ENCODE measurements at places on chromosomes 13 and 19.
A peak's percentile ranks its signal among the peaks of the same experiment; 100 is the strongest.

GRCh38 chr19:43461303-43461702, 4.1 kb downstream of the LYPD3 start:
- DNase-seq = no peak

DNA sequence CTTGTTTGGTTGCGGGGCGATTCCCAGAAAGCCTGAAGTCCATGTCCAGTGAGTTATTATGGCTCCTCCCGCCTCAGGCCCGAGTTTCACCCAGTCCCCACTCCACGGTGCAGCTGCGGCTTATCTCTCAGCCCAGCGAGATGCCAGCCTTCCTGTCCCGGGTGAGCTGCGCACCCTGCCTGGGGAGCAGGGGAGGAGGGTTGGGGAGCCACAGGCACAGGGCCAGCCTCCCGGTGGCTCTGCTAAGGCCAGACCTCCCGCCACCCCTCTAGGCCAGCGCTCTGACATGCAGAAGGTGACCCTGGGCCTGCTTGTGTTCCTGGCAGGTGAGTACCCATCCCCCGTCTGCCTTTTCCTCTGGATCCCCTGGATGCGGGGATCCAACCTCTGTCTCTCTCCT, 3.5 kb downstream of the FXYD3 start:
- DNase-seq = no peak

DNA sequence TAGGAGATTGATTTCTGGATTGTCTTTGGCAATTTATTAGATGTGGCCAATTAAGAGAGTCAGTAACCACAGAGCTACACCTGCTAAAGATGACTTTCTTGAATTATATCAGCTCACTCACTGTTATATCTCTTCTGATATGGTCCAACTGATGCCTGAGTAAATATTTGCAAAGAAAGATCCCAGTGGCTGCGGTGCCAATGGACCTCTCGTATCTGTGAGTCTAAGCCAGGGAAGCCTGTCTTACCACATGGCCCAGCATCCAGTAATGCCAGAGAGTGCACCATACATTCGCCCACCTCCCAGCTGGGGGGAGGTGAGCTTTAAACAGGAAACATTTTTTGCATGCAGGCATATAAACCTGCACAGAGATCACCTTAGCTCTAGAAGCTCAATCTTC, 82.7 kb upstream of the SLC15A1 start:
- no peak for DNase-seq

- DNase-seq = peak; percentile 87
Measured at GRCh38 chr19:35879770-35880317, 11.5 kb downstream of the APLP1 start.

DNA sequence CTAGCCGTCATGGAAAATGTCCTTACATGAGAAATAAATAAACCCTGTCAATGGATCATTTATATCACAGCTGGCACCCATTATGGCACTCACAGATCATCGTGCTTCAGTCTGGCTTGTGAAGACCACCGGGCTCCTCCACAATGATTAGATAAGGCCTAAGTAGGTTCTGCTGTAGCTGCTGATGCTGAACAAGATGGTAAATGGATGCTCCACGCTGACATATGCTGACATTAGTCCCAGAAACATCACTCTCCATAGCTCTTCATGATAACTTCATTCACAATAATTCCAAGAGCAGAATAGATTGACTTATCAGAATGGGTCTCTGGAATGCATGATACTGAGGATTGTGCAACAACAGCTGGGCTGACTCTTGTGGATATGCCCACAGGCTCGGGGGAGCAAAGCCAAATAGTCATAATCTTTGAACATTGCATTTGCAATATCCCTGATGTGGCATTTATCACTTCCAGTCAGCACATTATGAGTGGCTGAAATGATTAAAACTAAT, 63.8 kb upstream of the RXFP2 start:
- peak; percentile 45 for DNase-seq

DNA sequence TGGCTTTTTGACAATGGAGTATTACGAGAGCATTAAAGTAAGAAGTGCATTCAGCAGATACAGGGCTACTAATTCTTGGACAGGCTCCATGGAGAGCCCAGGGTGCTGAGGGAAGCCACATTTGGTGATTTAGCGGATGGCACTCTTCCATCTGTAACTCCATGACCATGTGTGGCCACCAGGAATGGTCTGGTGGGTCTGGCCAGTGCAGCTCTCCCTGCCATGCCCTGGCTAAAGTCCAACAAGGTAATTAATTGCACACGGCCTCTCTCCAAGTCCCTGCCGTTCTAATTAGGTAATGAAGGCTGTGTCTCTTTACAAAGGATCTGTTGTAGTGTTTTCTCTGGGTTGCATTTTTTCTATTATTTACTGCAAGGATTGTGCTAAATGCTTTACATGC, 4.3 kb upstream of the ZFR2 start:
- no peak for DNase-seq

- no peak for DNase-seq
Measured at GRCh38 chr13:44277459-44277858, 96.2 kb upstream of the SERP2 start.

GRCh38 chr19:6835501-6835900, 51.9 kb upstream of the ADGRE1 start:
- no peak for DNase-seq

- no peak for DNase-seq
Measured at GRCh38 chr13:98951266-98951665, 26.6 kb downstream of the DOCK9 start.

DNA sequence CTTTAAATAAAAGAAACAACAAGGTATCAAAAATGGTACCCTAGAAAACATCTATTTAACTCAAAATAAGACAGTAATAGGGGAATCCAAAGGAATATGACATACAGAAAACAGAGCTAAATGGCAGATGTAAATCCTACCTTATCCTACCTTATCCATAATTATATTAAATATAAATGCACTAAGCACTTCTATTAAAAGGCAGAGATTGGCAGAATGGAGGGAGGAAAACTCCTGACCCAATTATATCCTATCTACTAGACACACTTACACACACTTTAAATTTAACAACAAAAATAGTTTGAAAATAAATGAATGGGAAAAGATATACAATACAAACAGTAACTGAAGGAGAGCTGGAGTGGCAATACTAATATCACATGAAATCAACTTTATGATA, 14.4 kb downstream of the RNASEH2B start:
- no peak for DNase-seq

- no peak for DNase-seq
Measured at GRCh38 chr19:28067882-28068281, 1145.1 kb downstream of the UQCRFS1 start.

- no peak for DNase-seq
Measured at GRCh38 chr19:35332817-35333216, 3.8 kb downstream of the CD22 start.

- DNase-seq = no peak
Measured at GRCh38 chr13:107576430-107576829, 638.9 kb downstream of the LIG4 start.

DNA sequence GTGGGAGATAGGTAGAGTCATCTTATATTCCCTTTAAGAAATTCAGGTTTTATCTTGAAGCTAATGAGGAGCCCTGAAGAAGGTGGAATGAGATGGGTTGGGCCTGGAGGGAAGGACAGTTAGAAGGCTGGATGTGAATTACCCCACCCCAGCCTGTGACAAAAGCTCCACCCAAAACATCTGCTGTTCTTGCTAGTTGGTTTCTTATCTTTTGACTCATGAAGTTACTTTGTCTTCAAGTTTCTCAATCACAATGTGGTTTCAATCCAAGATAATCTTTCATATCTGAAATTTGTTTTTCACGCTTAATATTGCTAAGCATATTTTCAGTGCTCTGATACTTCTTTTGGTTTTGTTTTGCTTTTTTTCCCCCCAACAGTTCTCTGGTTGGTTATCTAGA, 38.3 kb upstream of the HMGB1 start:
- DNase-seq = peak; percentile 4

DNA sequence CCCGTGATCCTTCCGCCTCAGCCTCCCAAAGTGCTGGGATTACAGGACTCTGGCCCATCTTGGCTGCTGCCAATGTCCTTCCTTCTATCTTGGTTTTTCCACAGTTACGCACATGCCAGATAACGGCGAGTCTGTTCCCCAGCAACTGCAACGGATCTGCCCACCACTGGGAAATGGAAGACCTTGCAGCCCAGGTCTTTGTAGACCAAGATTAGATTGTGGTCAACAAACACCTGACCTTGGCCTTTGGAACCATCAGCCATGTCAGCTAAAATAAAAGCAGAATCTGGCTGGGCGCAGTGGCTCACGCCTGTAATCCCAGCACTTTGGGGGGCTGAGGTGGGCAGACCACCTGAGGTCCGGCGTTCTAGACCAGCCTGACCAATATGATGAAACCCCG, 10.4 kb upstream of the LDLR start:
- DNase-seq = no peak

GRCh38 chr13:30196025-30196424, 111.3 kb downstream of the KATNAL1 start:
- DNase-seq = peak; percentile 31

- DNase-seq = peak; percentile 33
Measured at GRCh38 chr13:94168783-94169453, 310.6 kb downstream of the DCT start.

GRCh38 chr19:13623716-13624710, 117.7 kb upstream of the CACNA1A start:
- no peak for DNase-seq

- no peak for DNase-seq
Measured at GRCh38 chr13:100645382-100645781, 29.2 kb downstream of the TMTC4 start.

- DNase-seq = no peak
Measured at GRCh38 chr13:89455741-89456140, 1784.6 kb downstream of the SLITRK5 start.

- DNase-seq = no peak
Measured at GRCh38 chr19:34972163-34972705, 8.2 kb upstream of the ZNF792 start.

DNA sequence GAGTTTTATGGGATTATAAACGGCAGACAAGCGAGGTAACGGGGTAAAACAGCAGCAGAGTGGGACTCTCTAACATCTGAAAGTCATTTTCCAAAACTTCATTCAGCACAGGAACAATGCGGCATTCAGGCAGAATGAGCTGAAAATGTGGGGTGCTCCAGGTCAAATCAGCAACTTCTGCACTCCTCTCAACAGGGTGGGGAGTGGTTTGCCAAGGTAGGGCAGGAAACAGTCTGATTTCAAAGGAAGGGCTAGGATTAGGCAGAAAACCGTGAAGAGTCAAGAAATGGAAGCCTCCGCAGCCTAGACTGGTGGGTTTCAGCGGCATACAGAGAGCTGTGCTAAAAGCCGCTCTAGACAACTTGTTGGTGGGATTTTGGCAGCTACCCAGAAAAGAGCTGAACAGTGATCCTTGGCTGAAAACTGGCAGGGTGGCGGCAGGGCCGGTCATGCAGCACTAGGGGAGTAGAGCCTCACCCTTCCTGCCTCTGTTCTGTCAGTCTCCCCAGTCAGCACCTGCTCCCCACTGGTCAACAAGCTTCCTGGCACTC, 154.2 kb upstream of the KLF12 start:
- DNase-seq = no peak

DNA sequence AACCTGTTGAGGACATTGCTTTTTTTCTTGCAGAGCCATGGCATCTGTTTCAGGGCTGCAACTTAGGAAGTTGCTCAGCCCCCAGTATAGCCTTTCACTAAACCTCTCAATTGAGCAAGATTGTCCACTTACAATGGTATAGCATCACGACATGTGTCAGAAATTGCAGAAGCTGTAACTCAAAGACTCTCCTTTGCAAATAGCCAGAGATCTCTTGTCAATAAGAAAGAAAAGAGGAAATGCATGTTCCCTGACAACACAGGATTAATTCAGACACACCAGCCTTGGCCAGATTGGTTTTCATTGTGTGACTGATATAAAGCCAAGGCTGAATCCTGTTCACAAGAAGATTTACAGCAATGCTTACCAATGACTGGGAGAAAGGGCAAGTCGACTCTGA, 38.7 kb upstream of the CYSLTR2 start:
- DNase-seq = no peak

GRCh38 chr13:35810321-35810720, 320.9 kb downstream of the DCLK1 start:
- DNase-seq = no peak

GRCh38 chr19:14577264-14577663, 5.4 kb upstream of the NDUFB7 start:
- no peak for DNase-seq

DNA sequence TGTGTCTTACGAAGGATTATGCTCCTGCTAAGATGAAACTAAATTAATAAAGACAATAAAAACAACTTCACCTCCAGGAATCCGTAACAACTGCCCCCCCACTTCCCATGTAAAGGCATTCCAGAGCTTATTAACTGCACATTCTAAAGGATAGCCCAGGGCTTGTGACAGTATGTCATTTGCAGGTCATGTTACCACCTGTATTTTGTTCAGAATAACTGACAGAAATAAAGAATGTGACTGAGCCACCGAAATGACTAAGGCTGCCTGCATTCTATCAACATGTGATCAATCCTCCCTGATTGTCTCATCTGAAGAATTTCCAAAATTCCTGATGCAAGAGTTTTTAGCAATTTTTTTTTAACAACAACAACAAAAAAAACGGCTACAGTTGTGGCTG, 117.2 kb downstream of the MIPEP start:
- DNase-seq = no peak

GRCh38 chr13:103762523-103762922, 696.3 kb upstream of the SLC10A2 start:
- no peak for DNase-seq

- DNase-seq = peak; percentile 24
Measured at GRCh38 chr19:31715249-31715945, 366.2 kb upstream of the TSHZ3 start.

DNA sequence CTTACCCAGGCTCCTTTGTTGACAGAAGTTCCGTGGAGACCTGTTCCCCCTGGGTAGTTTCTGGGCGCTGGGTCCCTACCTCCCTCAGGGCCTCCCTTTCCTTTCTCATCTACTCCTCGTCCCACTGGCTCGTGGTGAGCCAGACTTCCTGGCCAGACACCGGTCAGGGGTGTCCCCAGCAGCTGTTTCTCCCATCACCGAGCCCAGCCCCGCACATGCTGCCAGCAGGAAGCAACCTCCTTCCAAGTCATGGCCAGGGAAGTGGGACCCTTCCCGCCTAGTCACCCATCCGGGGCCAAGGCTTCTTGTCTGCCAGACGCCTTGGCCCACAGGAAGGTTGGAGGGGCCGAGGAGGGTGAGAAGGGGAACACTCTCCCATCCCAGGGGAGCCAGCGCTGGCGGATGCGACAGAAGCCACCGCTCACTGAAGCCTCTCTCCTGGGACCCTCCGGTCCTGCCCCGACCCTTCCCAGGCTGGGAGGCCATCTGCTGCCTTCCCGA, 5.7 kb downstream of the PAK4 start:
- DNase-seq = no peak

- no peak for DNase-seq
Measured at GRCh38 chr13:47170971-47171370, 274.1 kb upstream of the HTR2A start.
